Activated T-helper 9 cell treated with anti-CD3 and anti-CD28 coated beads, Interleukin-2, amount 50 U/mL, for 16 hours (primary cell): ENCODE measurements at places on chromosomes 13 and 19.

DNA sequence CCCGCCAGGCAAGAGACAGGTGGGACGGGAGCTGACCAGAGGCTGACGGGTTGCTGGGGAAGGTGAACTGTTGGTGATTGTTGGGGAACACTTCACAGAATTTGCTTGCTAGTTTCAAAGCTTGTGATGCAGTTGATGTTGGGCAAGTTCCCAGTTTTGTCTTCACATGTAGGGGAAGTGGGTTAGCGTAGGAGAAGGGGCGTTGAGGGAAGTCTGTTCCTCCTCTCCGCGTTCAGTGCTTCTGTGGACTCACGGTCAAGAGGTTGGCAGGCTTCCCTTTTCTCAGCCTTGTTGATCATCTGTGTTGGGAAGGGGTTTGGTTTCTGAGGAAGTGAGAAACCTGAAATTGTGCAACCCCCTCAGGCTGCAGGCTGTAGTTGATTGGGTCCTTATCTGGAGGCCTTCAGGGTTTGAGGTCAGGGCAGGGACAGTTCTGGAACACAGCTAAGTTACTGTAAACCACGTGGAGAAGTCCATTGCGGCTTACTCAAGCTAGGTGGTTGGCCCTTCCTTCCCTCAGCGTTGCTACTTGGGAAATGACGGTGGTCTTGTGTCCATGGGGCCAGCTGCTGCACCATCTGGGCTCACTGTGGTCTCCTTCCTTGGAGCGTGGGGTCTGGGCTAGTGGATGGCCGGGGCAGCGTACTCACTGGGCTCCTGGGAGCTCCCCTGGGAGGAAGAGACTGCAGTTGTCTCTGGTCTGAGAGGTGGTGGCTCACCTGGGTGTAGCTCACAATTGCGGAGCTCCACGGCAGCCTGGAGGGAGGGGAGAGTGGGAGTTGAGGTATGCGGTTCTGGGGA lies 7.5 kb downstream of the RPS9 start:
- no peak for DNase-seq

GRCh38 chr13:85521657-85522056 lies 277.6 kb downstream of the SLITRK6 start:
- no peak for DNase-seq

- no peak for DNase-seq
These were observed 35.7 kb upstream of the FAM216B start for GRCh38 chr13:42745655-42746054.

GRCh38 chr13:97429681-97430081 lies 4.3 kb upstream of the RAP2A start:
- no peak for DNase-seq

DNA sequence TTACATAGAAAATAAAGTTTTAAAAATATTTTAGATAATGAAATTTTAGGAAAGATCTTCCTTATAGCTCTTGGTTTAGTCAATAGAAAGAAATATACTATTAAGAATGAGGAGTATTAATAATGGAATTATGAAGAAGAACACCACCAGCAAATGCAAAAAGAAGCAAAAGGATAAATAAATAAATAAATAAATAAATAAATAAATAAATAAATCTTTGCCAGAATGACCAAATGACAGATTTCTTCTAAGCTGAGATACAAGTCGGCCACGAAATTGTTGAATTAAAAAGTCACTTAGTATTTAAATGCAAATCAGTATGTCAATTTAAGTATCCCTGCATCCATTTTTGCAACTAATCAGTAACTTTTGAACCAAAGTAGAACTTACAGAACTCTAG lies 95.9 kb downstream of the DACH1 start:
- DNase-seq, result no peak

- DNase-seq, result no peak
These were observed 22.6 kb downstream of the MED4 start for GRCh38 chr13:48072304-48072703.

GRCh38 chr13:99659866-99660554 lies 158.7 kb downstream of the TM9SF2 start:
- DNase-seq, result no peak

- no peak for DNase-seq
These were observed 1256.6 kb upstream of the ATXN8OS start for GRCh38 chr13:68851026-68851425.

GRCh38 chr13:20702915-20703779 lies at the start of gene IL17D:
TSS of gene IL17D (plus strand) at chr13:20703699. CDS start at chr13:20704002, 303 bp downstream.
- peak; percentile 9 for DNase-seq

DNA sequence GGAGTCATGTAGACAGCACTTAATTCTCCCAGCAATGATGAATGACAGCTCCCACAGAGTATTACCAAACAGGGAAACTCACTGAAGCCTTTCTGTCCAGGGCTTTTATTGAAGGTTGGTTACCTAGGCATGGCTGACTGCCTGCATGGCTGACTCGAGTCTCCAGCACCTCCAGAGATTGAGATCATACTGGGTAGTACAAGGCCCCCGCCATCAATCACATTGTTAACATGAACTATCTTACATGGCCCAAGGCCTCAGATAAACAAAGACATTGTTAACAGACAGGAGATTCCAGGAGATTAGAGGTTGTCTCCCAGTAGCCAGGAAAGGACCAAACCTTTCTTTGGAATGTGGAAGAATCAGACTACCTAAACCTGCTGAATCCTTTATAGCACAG lies 128.3 kb upstream of the LSM14A start:
- DNase-seq, result no peak

DNA sequence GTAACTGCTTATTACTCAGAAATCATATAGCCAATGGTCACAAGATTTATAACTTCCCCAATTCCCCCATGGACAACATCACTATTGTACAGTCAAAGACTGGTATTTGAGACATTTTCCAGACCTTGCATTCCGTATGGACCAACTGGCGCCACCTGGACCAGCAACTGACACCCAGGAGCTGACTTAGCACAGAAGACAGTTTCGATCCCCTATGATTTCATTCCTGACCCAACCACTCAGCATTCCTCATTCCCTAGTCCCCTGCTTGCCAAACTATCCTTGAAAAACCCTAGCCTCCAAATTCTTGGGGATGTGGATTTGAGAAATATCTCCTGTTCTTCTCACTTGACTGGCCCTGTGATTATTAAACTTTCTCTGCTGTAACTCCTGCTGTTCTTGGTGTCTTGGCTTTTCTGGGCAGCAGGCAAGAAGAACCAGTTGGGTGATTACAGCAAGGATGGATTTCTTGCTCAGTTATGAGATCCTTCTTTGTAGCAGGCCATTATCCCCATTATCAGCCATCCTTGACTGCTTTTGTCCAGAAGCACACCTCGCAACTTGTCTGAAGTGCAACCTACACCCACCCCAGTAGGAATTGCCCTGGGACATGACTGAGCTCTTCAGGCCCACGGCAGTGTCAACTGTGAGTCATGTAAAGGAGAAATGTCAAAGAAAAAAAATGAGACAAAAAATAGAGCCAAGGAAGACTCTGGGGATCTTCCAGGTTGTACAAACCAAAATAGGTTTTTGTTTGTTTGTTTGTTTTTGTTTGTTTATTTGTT lies 13.7 kb upstream of the MAP3K10 start:
- no peak for DNase-seq

GRCh38 chr13:50970956-50971355 lies 61.4 kb downstream of the RNASEH2B start:
- no peak for DNase-seq

DNA sequence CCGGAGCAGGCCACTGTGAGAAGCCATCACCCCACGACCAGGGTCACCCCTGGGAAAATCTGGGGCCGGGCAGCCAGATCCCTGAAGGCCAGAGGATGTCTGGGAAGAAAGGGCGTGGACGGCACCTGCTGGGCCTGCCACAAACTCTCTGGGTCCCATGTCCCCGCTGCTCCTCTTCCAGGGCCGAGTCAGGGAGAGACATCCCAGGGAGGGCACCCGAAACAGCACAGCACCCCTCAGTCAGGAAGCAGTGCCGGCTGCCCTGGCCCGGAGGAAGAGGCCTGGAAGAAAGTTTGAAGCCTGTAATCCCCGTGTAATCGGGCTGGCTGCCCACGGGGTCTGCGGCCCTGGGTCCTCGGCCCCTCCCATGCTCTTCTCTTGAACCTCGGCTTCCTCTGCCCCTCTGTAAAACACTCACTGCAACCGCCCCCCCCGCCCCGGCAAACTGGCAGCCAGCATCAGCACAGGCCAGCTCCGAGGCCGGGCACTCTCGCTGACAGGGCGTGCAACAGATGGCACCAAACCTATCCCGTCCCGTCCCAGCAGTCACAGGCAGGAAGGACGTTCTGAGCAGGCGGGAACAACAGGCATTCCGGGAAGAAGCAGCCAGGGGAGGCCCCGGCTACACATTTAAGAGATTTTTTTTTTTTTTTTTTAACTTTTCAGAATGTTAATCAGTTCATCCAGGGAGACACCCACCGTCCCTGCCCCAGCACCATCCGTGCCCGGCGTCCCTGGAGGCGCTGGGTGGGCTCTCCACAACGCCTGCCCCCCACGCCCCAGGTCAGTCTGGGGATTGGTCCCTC lies 1.5 kb downstream of the SBNO2 start:
- DNase-seq, result no peak

- DNase-seq, result no peak
These were observed 7.9 kb upstream of the C13orf46 start for GRCh38 chr13:113981611-113982295.

GRCh38 chr13:42626176-42626860 lies 52.4 kb downstream of the TNFSF11 start:
- no peak for DNase-seq

GRCh38 chr19:12035220-12036172 lies at the start of gene ZNF433:
TSS of gene ZNF433 (minus strand) at chr19:12035679. CDS start at chr19:12035539, 140 bp downstream.
- DNase-seq, result peak; percentile 32

DNA sequence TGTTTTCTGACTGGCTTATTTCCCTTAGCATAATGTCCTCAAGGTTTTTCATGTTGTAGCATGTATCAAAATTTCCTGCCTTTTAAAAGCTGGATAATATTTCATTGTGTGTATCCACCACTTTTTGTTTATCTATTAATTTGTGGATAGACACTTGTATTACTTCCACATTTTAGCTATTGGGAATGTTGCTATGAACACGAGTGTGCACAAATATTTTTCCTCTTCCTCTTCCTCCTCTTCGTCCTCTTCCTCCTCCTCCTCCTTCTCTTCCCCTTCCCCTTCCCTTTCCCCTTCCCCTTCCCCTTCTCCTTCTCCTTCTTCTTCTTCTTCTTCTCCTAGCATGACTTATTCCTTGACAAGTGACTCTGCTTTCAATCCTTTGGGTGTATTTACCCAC lies 51.2 kb upstream of the KL start:
- no peak for DNase-seq

GRCh38 chr13:34647379-34648150 lies 294.5 kb upstream of the NBEA start:
- no peak for DNase-seq

GRCh38 chr13:33180122-33180804 lies 105.3 kb downstream of the STARD13 start:
- no peak for DNase-seq

GRCh38 chr13:91356919-91357612 lies 9.6 kb downstream of the MIR17HG start:
- no peak for DNase-seq

DNA sequence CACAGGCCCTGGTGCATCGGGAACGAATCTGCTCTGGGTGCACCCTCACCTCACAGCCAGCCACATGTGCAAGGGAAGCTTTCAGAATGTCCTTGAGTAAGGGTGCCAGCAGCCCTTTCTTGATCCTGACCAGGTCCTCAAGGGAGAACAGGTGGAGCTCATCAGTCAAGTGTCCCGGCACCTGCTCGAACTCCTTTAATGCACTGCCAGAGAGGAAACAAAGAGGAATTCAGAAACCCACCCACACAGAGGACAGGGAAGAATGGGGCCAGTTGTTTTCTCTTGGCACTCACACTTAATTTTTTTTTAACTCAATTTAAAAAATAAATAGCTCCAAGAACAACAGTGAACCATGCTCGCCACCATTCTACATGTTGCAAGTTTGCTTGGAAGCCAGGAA lies 41.7 kb downstream of the RUBCNL start:
- no peak for DNase-seq

- DNase-seq, result no peak
These were observed 90.0 kb upstream of the SERP2 start for GRCh38 chr13:44283600-44283999.

GRCh38 chr13:30789166-30789862 lies 54.0 kb downstream of the ALOX5AP start:
- DNase-seq, result no peak

GRCh38 chr13:91184244-91184926 lies 163.1 kb upstream of the MIR17HG start:
- DNase-seq, result no peak

GRCh38 chr19:46958532-46958931 lies 61.1 kb upstream of the NPAS1 start:
- DNase-seq, result no peak

DNA sequence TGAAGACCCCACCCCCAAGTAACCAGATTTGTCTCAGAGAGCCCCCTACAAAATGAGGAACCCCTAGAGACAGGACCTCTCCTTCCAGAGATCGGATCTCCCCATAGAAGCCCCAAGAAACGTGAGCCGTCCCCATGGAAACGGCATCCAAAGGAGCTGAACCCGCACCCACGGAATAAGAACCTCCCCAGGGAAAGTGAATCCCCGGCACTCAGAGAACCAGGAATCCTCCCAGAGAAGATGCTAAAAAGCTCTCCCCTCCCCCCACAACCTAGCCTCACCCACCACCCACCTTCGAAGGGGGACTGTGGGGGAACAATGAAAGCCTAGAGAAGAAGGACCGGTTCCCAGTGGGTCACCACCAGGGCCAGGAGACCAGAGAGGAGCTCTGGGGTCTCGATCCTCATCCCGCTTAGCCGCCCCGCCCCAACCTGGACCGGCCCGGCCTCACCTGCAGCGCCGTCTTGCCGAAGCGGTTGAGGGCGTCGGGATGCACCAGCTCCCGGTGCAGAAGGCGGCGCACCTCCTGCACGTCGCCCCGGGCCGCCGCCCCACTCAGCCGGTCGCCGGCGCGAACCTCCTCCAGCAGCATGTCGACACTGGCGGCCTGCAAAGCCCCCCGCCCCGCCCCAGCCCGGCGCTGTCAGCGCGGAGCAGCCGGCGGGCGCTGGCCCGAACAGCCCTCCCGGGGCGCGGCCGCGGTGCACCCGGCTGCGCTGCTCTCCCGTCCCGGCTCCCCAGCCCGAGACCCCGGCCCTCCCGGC lies 535 bp downstream of the CDKN2D start:
- DNase-seq, result peak; percentile 41

DNA sequence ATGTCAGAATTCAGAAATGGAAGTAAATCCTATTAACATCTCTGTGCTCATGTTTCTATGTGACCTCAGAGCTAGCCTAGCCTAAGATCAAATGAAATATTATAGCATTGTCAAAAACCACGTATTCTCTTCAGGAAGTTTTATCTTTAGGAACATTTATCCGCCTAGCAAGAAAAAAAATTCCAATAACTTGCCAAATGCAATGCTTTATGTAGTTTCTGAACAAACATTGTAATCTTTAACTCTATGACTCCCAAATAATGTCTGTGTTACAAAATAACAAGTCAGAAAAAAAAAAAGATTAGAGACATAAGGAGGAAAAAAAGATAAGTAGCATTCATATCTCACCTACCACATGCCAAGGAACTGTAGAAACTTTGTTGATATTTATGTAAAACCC lies 18.4 kb upstream of the IPO5 start:
- DNase-seq, result no peak
